Psoas muscle (tissue), 8 donors: ENCODE measurements at places on chromosomes 4 and X. TPM values are rescaled to one million over a fixed set of nuclear protein-coding genes. Genes with fewer than 3 reads are reported as not detected.

GRCh38 chr4:101458914-101459313 lies 111.6 kb upstream of the PPP3CA start:
- no peak for DNase-seq

DNA sequence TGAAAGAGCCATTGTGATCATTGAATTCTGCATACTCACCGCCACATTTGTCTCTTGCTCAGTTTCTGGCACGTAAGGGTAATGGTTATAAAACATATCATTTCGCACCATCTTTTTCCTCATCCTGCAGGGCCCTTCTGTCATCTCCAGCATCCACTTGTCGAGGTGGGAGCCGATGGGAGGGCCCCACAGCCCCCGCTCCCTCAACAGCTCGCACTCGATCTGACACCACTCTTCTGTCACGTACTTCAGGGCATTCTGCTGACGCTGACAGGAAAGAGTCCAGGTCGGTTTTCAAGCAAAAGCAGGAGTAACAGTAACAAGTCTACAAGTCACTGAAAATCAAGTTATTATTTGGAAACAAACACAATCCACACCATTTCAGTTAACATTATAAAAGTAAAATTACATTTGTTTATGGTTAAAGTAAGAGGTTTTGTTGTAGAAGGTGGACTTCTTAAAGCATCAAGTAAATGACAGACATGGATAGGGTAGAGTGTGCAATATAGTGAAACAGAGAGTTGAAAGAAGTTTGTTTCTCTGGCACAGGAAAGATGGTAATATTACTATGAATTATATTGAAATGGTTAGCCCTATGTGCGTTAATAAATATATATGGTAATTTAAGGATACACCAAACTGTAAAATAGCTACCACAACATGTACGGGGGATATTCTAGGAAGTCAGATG lies 150.6 kb downstream of the CDS1 start:
- DNase-seq = no peak

DNA sequence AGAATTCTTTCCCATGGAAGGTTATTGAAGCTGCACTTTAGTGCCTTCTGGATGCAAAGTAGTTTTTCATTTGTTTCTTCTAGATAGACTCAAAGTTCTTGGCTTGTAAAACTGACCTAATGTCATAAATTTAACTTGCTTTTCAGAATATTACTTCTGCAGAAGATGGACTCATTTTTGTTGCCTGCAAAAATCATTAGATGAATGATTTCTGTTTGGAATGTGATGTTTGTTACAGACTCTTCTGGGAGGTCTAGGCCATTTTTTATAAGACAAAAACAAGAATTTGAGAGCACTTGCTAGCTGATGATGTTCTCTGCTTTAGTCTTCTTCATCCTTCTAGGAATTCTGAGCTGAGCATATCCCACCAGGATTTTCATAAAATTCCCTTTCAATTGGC lies 308.6 kb upstream of the GIMD1 start:
- DNase-seq = no peak

GRCh38 chr4:106691749-106692148 lies 323.2 kb upstream of the GIMD1 start:
- no peak for DNase-seq

DNA sequence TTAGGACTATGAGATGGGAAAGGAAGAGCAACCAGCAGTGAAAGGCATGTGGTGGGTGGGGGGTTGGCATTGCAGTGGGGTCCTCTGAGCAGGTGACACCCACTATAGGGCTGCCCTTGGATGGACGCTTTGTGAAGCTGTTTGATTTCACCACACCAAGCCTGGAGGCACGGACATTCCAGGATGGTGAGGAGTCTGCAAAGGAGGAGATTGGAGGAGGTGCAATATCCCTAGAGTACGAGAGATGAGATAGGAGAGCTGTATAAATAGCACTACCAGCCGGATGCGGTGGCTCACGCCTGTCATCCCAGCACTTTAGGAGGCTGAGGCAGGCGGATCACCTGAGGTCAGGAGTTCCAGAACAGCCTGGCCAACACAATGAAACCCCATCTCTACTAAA lies 42.3 kb downstream of the SHOX start:
- no peak for DNase-seq

The MAGEC2 gene
- polyA plus RNA-seq = not detected

The ART3 gene
- polyA plus RNA-seq = 199 TPM

The SLC9B2 gene
- 6.0 TPM for polyA plus RNA-seq

The CRMP1 gene
- polyA plus RNA-seq = 0.59 TPM
